Stimulated activated naive B cell treated with anti-CD40 and anti-IgM and Interleukin-4, amounts not matched to agents 10 μg/mL and 1 μg/mL and 100 μg/mL, for 72 hours (primary cell): ENCODE measurements at places on chromosomes 11 and 22.

GRCh38 chr22:39635719-39636118 lies 65.2 kb downstream of the CACNA1I start:
- DNase-seq, result no peak

DNA sequence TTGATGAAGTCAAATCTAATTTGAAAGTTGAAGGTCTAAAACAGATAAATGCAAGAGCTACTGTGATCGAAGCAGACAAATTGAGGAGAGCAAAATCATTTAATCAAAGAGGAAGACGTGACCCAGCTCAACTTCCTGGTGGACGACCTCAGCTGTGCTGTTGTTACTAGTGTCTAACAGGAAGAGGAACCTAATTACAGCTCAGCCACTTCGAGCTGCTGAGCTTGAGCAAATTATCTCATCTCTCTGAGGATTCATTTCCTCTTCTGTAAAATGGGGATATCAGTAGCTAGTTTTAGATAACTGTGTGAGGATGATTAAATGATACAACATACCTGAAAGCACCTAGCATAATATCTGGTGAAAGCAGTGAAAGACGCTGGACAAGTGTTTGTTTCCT lies 48.6 kb upstream of the OLFML1 start:
- DNase-seq, result peak; percentile 11

- DNase-seq, result no peak
Measured at GRCh38 chr11:44684859-44685281, 41.9 kb upstream of the TSPAN18 start.

DNA sequence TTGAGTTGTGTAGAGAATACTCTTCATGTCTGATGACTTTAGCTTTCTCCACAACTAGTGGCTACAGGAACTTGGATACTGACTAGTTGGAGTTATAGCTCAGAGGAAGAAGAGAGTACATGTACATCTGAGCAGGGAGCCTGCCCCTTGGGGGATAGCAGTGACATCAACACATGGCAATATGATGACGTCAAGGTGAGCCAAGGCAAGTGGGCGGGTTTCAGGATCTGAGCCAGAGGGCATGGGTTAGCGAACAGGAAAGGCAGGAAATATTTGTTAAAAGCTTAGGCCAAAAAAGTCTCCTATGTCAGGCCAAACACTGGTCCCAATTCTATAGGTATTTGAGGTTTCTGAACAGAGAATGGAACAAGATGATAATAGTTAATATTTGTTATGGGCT lies 42.0 kb upstream of the HORMAD2 start:
- DNase-seq, result no peak

GRCh38 chr11:26569646-26570045 lies 2.4 kb downstream of the MUC15 start:
- no peak for DNase-seq

DNA sequence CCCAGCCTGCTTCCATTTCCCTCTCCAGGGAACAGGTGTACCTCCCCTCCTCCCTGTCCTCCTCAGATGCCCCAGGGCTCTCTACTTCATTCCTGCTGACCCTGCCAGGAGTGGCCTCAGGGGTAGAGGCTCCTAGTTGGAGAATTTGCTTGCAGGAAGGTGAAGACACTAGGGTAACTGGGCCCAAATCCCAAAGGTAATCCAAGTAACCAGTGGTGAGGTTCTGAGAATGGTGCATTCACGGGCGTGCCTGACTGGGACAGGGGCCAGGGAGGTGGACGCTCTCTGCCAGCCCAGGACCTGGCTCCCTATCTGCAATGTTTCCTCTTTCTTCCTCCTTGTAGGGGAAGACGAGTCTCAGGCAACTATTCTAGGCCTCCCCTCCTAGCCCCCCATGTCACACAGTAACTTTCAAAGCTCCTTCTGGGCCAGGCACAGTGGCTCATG lies 2.9 kb downstream of the SLC35C1 start:
- no peak for DNase-seq

- DNase-seq, result no peak
Measured at GRCh38 chr22:39703928-39704639, 133.5 kb downstream of the CACNA1I start.

GRCh38 chr11:93857413-93858120 lies 7.1 kb upstream of the VSTM5 start:
- no peak for DNase-seq

DNA sequence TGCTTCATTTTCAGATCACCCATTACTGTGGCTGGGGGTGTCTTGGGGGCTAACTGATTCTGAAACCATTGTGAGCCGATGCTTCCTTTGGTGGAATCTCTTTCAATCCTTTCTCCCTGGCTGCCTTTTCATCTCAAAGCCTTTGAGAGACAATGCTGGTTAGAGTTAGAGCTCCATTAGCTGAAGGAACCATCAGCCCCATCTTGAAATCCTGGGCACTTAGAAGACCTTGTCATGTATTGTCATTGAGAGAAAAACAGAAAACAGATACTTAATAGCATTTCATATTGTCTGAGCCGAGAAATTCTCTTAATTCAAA lies 6.7 kb downstream of the TEAD1 start:
- DNase-seq, result no peak

- no peak for DNase-seq
Measured at GRCh38 chr11:105393326-105393725, 216.5 kb upstream of the GRIA4 start.

GRCh38 chr11:94844031-94844430 lies 75.9 kb downstream of the AMOTL1 start:
- no peak for DNase-seq

- no peak for DNase-seq
Measured at GRCh38 chr11:66315498-66315885, 1.4 kb downstream of the CD248 start.
